ENCODE measurements at places on chromosomes 3 and 15.

- DNase-seq: no peak
Observed at GRCh38 chr3:110542552-110543150, 529.0 kb upstream of the NECTIN3 start.

- no peak for DNase-seq
Observed at GRCh38 chr3:113659101-113659541, 37.3 kb downstream of the USF3 start.

DNA sequence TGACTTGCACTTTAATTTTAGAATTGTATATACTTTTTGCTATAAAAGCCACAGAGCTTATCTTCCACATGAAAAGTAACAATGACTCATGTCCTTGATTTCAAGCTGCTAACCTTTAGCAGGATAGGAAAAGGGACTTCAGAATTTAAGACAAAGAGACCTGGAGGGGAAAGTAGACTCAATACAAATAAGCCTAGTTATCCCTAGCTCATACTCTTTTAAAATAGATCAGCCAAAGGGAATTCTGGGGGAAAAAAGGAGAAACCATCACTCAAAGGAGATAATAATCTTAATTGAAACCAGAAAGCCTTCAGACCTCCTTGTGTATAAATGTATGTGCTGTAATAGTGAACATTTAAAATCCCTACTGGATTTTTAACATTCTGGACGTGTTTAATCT is 930.3 kb downstream of the NTRK3 start:
- no peak for DNase-seq

- DNase-seq: no peak
Observed at GRCh38 chr15:29309139-29309538, 39.5 kb upstream of the NSMCE3 start.

GRCh38 chr3:5022187-5022965 is 43.1 kb downstream of the BHLHE40 start:
- no peak for DNase-seq

- no peak for DNase-seq
Observed at GRCh38 chr3:175392653-175393052, 533.5 kb downstream of the NAALADL2 start.

DNA sequence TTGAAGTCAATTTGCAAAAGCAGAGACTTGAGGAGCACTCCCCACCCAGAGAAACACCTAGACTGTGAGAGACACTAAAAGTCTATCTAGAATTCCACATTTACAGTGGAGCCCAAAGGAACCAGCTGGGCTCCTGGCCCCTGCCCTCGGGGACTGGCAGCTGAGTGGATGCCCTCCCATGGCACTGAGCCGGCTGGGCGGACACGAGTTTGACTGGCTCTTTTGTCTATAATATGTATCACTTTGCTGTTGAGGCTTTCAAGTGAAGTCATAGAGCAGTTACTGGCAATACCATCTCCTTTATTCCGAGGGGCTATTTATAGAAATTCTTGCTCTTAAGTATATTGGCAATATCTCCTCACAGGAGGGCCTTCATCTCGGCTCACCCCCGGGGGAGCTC is 65.8 kb upstream of the TNFAIP8L3 start:
- DNase-seq: no peak
